ENCODE measurements at places on chromosomes 12 and 14. TPM values are rescaled to one million over a fixed set of nuclear protein-coding genes. Genes with fewer than 3 reads are reported as not detected.

Gene P2RX2
- not detected for total RNA-seq

Gene MYO1H
- total RNA-seq: not detected

Gene RFX4
- total RNA-seq: not detected

Gene RHOJ
- not detected for total RNA-seq

Gene CCDC63
- not detected for total RNA-seq

Gene ST8SIA1
- total RNA-seq: not detected

Gene PYGL
- total RNA-seq: 1.1 TPM

Gene CFAP251
- total RNA-seq: 0.85 TPM

Gene PIWIL1
- not detected for total RNA-seq

Gene TEX52
- total RNA-seq: not detected

- H3K4me1 ChIP-seq: no peaks in the 10 kb centered on the region
- no peaks in the 10 kb centered on the region for H3K36me3 ChIP-seq
- no peak overlapping the region for H3K4me3 ChIP-seq
- H3K27ac ChIP-seq: no peak overlapping the region
Measured at GRCh38 chr12:19683178-19683927, 244.1 kb downstream of the AEBP2 start.

GRCh38 chr12:96211988-96212387, 17.8 kb downstream of the ELK3 start:
- no peaks in the 10 kb centered on the region for H3K27me3 ChIP-seq
- H3K27ac ChIP-seq: no peak overlapping the region
- no peak for DNase-seq
- peaks cover 45% of the 10 kb centered on the region for H3K4me1 ChIP-seq
- no peaks in the 10 kb centered on the region for H3K36me3 ChIP-seq
- H3K4me3 ChIP-seq: 0 out of 2 replicates have a peak overlapping the region, but pooled peaks have one; percentile 9

GRCh38 chr14:72941286-72941985, 15.2 kb downstream of the DCAF4 start:
- peaks cover 24% of the 10 kb centered on the region for H3K36me3 ChIP-seq
- H3K27ac ChIP-seq: no peak overlapping the region
- H3K4me1 ChIP-seq: no peaks in the 10 kb centered on the region
- no peak for DNase-seq
- no peaks in the 10 kb centered on the region for H3K27me3 ChIP-seq
- no peak overlapping the region for H3K4me3 ChIP-seq

GRCh38 chr12:71584356-71584755, 79.3 kb downstream of the ZFC3H1 start:
- no peaks in the 10 kb centered on the region for H3K4me1 ChIP-seq
- no peak overlapping the region for H3K4me3 ChIP-seq
- no peaks in the 10 kb centered on the region for H3K36me3 ChIP-seq
- H3K27me3 ChIP-seq: peaks cover 2% of the 10 kb centered on the region
- DNase-seq: no peak

- H3K27ac ChIP-seq: no peak overlapping the region
- H3K36me3 ChIP-seq: no peaks in the 10 kb centered on the region
- H3K4me3 ChIP-seq: no peak overlapping the region
- no peaks in the 10 kb centered on the region for H3K4me1 ChIP-seq
- no peak for DNase-seq
Measured at GRCh38 chr12:68608191-68608590, 2.5 kb upstream of the RAP1B start.

GRCh38 chr14:95311752-95312151, 8.0 kb downstream of the CLMN start:
- peaks cover 22% of the 10 kb centered on the region for H3K4me1 ChIP-seq
- no peaks in the 10 kb centered on the region for H3K27me3 ChIP-seq
- DNase-seq: no peak
- no peaks in the 10 kb centered on the region for H3K36me3 ChIP-seq
- no peak overlapping the region for H3K27ac ChIP-seq
- no peak overlapping the region for H3K4me3 ChIP-seq

DNA sequence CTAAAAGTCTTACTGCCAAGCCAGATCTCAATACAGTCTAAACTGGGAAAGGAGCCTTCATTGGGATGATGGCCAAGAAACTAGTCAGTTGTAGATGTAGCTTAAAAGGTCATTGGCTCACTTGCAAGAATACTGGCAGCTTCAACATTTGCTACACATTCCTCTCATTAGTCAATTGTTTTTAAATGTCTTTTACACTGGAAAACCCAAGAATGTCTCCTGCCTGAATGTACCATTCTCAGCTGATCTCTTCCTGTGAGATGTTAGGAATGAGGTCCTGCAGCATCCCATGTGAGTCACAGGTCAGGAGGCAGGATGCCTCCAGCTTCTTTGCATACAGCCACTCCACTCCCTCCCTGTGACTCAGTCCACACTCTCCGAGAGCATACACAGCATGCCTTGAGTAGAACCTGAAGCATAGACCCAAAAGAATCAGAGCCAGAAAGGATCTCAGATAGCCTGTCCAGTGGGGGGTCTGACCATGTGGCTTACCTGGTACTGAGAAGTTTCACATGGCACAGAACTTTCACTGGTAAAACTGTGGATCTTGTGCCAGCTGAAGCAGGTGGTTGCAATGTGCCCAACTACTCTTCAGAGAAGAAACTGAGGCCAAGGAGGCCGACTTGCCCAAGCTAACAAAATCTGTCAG, 56.0 kb upstream of the HECTD1 start:
- no peaks in the 10 kb centered on the region for H3K27me3 ChIP-seq
- H3K36me3 ChIP-seq: no peaks in the 10 kb centered on the region
- no peak for DNase-seq
- peaks cover 11% of the 10 kb centered on the region for H3K4me1 ChIP-seq

- H3K27me3 ChIP-seq: no peaks in the 10 kb centered on the region
- no peaks in the 10 kb centered on the region for H3K4me1 ChIP-seq
- H3K4me3 ChIP-seq: no peak overlapping the region
- H3K27ac ChIP-seq: no peak overlapping the region
- H3K36me3 ChIP-seq: no peaks in the 10 kb centered on the region
- no peak for DNase-seq
Measured at GRCh38 chr12:116209503-116209902, 68.0 kb downstream of the MED13L start.

DNA sequence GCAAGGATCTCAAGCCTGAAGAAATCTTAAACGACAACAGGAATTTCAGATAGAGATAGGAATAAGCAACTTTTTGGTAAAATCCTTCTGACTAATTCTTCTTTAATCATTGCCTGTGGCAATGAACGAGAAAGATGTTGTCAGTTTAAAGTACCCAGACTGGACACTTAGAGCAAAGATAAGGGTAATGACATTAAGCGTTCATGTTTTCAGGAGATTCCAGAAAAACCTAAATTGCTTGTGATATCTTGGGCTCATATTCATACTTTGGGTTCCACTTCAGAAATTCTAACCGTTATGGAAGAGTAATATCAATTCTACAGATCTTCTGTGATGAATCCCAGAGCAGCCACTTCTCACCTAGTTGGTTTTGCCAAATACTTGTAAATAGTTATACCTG, 73.7 kb upstream of the RHOJ start:
- H3K4me3 ChIP-seq: no peak overlapping the region
- H3K27me3 ChIP-seq: no peaks in the 10 kb centered on the region
- no peak for DNase-seq
- H3K27ac ChIP-seq: no peak overlapping the region
- H3K4me1 ChIP-seq: no peaks in the 10 kb centered on the region

GRCh38 chr14:30085943-30086342, 158.3 kb upstream of the PRKD1 start:
- H3K36me3 ChIP-seq: no peaks in the 10 kb centered on the region
- no peak overlapping the region for H3K4me3 ChIP-seq
- no peaks in the 10 kb centered on the region for H3K27me3 ChIP-seq
- H3K27ac ChIP-seq: no peak overlapping the region

DNA sequence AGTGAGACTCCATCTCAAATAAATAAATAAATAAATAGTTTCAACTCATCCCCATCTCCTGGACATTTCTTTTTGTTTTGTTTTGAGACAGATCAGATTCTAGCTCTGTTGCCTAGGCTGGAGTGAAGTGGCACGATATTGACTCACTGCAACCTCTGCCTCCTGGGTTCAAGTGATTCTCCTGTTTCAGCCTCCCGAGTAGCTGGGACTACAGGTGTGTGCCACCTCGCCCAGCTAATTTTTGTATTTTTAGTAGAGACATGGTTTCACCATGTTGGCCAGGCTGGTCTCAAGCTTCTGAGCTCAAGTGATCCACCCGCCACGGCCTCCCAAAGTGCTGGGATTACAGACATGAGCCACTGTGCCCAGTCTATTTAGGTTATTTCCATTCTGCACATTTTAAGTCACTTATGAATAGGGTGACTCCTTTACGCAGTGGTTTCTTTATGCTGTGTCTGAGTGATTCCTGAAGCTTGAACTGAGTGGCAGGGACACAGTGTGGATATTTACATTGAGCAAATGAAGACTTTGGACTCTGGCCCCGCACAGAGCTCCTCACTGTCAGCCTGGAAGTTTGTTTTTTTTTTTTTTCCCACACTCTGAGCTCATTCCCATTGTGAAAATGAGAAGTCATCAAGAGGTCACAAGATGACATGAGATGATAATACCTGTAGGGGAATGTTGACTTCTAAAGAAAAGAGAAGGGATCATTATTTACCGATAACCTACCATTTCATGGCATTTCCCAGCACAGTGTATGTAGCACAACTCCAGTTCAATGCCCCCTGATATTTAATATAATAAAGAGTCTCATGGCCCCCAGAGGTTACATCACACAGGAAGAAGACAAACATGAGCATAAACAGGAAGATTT, 72.6 kb downstream of the TBX3 start:
- H3K4me1 ChIP-seq: no peaks in the 10 kb centered on the region
- no peaks in the 10 kb centered on the region for H3K36me3 ChIP-seq
- H3K4me3 ChIP-seq: no peak overlapping the region
- H3K27me3 ChIP-seq: no peaks in the 10 kb centered on the region
- H3K27ac ChIP-seq: no peak overlapping the region

- DNase-seq: no peak
- H3K27me3 ChIP-seq: no peaks in the 10 kb centered on the region
- no peaks in the 10 kb centered on the region for H3K4me1 ChIP-seq
- H3K4me3 ChIP-seq: no peak overlapping the region
- no peaks in the 10 kb centered on the region for H3K36me3 ChIP-seq
Measured at GRCh38 chr12:120241561-120242274, 23.8 kb downstream of the PXN start.

GRCh38 chr12:26750531-26751175, 82.3 kb downstream of the ITPR2 start:
- no peaks in the 10 kb centered on the region for H3K36me3 ChIP-seq
- H3K27ac ChIP-seq: peak overlapping the region; percentile 91
- no peaks in the 10 kb centered on the region for H3K27me3 ChIP-seq
- DNase-seq: no peak

- no peak overlapping the region for H3K27ac ChIP-seq
- no peak for DNase-seq
- peak overlapping the region; percentile 87 for H3K4me3 ChIP-seq
- H3K4me1 ChIP-seq: peaks cover 7% of the 10 kb centered on the region
- no peaks in the 10 kb centered on the region for H3K27me3 ChIP-seq
Measured at GRCh38 chr14:74491956-74492775, 939 bp downstream of the NPC2 start.

GRCh38 chr12:33376153-33376552, 63.5 kb downstream of the SYT10 start:
- no peaks in the 10 kb centered on the region for H3K36me3 ChIP-seq
- no peak overlapping the region for H3K4me3 ChIP-seq
- H3K27me3 ChIP-seq: no peaks in the 10 kb centered on the region
- no peak overlapping the region for H3K27ac ChIP-seq
- no peaks in the 10 kb centered on the region for H3K4me1 ChIP-seq
- no peak for DNase-seq

DNA sequence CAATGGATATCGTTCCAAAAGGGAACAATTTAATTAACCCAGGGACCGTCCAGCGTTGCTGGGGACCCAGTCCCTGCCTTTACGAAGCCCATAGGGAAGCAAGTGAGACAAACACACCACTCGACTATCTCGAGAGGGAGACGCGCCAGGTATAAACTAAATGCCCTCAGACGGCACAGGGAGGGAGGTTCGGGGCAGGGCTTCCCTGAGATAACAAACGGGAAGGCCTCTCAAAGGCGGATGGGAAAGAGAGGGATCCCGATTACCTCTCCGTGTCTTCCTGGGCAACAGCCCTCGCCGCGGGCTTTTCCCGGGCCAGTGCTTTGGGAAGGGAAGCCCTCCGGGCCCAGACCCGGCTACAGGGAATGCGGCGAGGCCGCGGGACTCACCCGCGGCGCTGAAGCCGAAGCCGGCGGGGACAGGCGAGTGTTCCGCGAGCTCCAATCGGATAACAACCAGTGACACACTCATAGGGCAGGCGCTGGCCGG, 390 bp downstream of the BRAP start:
- H3K27ac ChIP-seq: peak overlapping the region; percentile 63
- no peak for DNase-seq
- peaks cover 3% of the 10 kb centered on the region for H3K36me3 ChIP-seq
- peak overlapping the region; percentile 99 for H3K4me3 ChIP-seq
- H3K27me3 ChIP-seq: no peaks in the 10 kb centered on the region

DNA sequence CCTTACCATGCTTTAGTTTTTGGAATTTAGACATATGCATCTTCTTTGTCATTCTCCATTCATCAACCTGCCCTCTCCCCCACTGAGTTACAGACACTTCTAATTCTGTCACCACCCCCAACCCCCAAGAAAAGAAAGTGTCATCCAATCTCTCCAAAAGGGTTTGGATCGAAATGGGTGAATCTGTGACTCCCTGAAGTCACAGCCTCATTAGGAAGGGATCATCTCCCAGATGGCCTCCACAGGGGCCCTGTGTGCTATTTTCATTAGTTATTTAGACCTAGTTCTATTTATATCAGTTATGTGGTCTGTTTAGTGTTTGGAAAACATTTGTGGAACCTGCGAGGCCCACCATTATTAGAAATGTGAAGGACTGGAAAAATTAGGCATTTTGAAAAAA, 191.0 kb upstream of the ATP2B1 start:
- no peaks in the 10 kb centered on the region for H3K27me3 ChIP-seq
- H3K27ac ChIP-seq: no peak overlapping the region
- no peaks in the 10 kb centered on the region for H3K4me1 ChIP-seq
- H3K36me3 ChIP-seq: no peaks in the 10 kb centered on the region
- H3K4me3 ChIP-seq: no peak overlapping the region

DNA sequence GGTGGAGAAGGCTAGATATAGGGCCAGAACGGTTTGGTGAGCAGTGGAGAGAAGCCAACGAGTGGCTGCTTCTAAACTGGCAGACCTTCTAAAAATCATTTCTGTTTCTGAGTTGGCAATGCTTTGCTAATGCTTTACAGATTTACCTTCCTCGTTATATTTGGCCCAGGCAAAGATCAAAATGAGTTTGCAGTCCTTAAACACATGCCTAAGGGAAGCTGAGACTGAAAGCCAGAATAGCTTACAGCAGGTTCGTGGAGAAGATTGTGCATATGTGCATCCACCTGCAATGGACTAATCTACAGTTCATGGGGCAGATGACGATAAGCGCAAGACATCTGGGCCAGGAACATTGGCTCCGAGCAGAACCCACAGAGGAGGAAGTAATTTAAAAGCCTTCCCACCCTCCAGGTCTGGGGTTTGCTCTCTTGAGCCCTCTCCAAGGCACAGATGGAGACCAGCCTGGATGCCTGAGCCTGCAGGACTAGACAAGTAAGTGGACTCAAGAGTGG, 99.4 kb downstream of the NINJ2 start:
- no peak overlapping the region for H3K4me3 ChIP-seq
- H3K4me1 ChIP-seq: peaks cover 23% of the 10 kb centered on the region
- H3K27me3 ChIP-seq: no peaks in the 10 kb centered on the region
- no peak for DNase-seq
- no peak overlapping the region for H3K27ac ChIP-seq
